ENCODE measurements at places on chromosomes 11 and 22.

GRCh38 chr11:8531312-8531711, 62.7 kb downstream of the STK33 start:
- DNase-seq: no peak

- no peak for DNase-seq
These were observed 17.0 kb upstream of the SORL1 start for GRCh38 chr11:121435132-121435531.

DNA sequence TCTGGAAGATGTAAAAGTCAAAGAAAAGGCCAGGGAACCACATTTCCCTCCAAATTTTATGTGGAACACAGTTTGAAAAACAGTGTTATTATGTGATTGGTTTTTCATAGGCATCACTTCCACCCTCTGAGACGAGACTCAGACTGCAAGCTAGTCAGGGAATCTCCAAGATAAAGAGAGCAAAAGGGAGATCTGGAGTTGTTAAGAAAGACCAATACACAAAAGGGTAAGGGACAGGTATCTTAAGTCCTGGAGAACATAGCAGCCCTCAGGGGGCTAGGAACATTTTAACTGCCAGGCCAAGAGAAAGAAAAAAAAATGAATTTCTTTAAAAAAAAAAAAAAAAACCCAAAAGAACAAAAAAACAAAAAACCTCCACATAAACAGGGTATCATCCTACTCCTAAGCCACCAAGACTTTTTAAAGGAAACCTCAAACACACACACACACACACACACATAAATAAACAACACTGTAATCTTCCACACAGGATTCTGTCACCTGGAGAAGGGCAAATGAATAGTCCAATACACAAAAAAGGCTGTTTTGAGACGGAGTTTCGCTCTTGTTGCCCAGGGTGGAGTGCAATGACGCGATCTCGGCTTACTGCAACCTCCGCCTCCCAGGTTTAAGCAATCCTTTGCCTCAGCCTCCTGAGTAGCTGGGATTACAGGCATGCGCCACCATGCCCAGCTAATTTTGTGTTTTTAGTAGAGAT, 44.5 kb downstream of the CELF1 start:
- no peak for DNase-seq

GRCh38 chr22:50398831-50399648, 55.9 kb downstream of the PPP6R2 start:
- no peak for DNase-seq

DNA sequence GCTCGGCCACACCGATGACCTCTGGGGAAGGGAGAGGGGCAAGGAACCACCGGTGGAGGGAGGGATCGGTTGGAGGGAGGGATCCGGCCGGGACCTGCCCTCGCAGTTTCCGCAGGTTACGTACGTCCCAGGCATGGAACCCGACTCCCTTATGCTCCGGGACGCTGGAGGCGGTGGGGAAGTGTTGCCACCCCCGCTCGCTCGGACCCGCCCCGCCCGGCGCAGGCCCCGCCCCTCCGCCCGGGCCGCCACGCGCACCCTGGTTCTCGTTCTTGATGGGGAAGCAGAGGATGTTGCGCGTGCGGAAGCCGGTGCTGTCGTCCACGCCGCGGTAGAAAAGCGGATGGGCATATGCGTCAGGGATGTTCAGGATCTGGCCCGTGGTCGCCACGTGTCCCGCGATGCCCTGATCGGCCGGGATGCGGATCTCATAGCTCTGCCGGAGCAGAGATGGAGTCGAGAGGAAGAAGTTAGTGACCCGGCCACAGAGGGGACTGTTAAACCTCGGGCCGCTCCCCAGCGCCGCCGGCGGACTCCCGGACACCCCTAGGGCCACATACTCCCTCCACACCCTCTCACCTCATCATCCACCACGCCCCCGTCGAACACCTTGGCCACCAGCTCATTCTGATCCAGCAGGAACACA, 89.8 kb downstream of the PDE2A start:
- DNase-seq: no peak

GRCh38 chr22:45845076-45845487, 131.9 kb downstream of the WNT7B start:
- DNase-seq: no peak

- DNase-seq: no peak
These were observed 893.2 kb downstream of the BRD1 start for GRCh38 chr22:48934446-48934845.

DNA sequence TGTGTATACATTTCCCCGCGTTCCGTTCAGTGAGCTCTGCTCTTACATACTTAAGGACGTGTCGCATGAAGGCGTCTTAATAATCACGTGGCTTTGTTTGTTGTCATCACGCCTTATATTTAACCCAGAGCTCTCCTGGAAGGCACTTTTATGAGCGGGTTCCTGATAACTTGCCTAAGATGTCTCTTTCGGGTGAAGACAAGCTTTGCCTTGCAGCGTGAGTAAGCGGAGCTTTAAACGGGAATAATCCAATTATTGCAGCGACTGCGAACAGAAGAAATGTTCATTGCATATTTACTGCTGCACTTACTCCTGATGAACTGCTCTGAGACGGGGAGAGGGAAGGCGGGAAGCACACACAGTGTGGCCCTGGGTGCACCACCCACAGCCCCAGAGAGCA, 1128.2 kb downstream of the BRD1 start:
- DNase-seq: no peak

GRCh38 chr11:111063726-111064517, 181.6 kb upstream of the POU2AF2 start:
- no peak for DNase-seq

DNA sequence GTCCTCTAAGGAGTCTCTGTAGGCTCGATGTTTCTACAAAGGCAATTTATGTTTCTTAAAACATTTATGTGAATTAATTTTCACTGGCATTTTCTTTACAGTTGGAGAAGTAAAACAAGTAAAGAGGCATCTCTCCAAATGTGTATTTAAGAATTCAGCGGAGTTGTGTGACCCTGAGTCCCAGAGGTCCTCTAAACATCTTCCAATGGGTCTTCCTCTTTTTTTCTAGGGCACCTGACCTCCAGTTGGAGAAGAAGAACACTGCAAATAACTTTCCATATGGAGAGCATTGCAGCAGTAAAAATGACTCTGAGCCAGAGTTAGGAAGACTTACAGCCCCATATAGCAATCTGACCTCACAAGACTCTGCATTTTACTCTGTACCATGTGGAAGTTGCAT, 480.5 kb upstream of the RAG2 start:
- no peak for DNase-seq

GRCh38 chr11:68200639-68201038, 12.5 kb downstream of the KMT5B start:
- no peak for DNase-seq

DNA sequence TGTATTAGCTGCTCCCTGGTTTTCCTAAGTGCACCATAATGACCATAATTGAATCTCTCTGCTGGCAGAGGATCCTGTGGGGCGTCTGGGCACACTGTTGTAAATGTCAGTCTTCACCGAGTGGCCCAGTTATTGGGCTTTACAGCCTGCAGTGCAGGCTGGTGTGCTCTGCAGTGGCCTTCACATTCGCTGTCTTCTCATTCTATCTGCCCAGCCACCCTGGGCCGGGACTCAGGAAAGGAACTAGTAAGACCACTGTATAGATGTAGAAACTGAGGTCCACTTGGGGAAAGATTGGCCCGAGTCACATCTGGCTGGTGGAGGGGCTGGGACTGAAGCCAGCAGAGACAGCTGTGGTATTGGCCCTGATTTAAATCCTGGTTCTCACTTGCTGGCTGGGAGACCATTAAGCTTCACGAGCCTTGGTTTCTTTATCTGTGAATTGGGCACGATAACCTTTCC, 49.3 kb downstream of the TSPAN18 start:
- peak; percentile 45 for DNase-seq

GRCh38 chr11:113147249-113147648, 167.1 kb upstream of the TTC12 start:
- no peak for DNase-seq

- DNase-seq: peak; percentile 45
These were observed 10.0 kb upstream of the CD5 start for GRCh38 chr11:61092280-61092766.

DNA sequence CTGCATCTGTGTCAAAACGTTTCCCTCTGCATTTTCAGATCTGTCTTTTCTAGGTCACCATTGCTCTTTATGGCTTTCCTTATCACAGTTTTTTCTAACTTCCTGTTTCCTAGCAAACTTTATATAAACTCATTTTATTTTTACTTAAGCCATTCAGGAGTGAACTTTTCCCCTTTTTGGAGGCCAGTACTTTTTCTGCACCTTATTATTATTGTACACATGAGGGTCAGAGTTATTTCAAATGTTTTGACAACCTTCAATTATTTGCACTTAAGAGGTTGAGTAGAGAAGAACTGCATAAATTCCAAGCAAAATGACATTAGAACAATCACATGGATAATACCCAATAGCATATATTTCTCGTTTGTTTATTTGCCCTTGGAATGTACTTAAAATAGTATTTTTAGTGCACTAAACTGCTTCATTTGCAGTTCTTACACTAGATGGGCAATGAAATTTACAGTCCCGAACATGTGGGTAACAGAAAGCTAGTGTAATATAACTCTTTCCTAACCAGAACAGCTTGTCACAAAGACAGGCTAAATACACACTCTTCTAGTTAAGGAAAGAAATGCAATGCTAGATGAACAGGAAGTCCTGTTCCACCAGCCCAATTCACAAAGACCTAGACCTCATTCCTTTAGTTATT, 79.5 kb downstream of the UBASH3B start:
- no peak for DNase-seq

GRCh38 chr11:128512474-128512996, 74.8 kb downstream of the ETS1 start:
- DNase-seq: no peak

- DNase-seq: no peak
These were observed 7.6 kb downstream of the MYO18B start for GRCh38 chr22:25749420-25750169.

DNA sequence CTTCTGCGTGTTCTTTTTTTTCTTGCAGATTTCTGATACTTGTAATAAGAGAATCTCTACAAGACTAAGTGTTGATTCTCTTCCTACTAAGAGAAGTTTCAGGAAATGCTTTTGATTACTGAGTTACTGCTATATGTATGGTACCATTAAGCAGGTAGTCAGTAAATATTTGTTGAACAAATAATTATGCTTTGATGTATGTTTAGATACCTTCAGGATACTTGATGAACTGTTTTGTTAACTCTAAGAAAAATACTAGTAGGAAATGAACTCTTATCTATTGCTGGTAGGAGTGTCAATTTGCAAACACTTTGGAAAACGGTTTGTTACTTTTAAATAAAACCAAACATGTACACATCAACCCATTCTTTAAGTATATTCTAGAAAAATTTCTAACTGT, 90.6 kb downstream of the TMEM135 start:
- DNase-seq: no peak

GRCh38 chr11:117885777-117886176, 9.3 kb upstream of the FXYD6 start:
- DNase-seq: peak; percentile 71

GRCh38 chr11:34826384-34826726, 89.8 kb downstream of the APIP start:
- DNase-seq: no peak

- DNase-seq: no peak
These were observed 330.7 kb downstream of the TTC28 start for GRCh38 chr22:28348613-28349609.

GRCh38 chr11:75733431-75734107, 15.9 kb downstream of the MOGAT2 start:
- DNase-seq: no peak

DNA sequence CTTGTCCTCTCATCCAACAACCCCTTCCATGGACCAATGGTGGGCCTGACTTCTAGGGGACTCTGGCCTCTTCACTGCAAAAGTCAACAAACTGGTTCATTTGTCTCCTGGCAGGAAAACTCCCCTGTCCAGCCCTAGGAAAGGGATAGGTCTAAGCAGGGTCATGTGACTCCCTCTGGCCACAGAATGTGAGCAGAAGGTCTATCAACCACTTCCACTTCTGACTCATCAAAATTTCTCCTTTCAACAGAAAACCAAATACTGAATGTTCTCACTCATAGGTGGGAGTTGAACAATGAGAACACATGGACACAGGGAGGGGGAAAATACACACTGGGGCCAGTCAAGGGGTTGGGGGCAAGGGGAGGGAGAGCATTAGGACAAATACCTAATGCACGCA, 1.3 kb upstream of the ISX start:
- no peak for DNase-seq

- no peak for DNase-seq
These were observed 10.7 kb upstream of the TXN2 start for GRCh38 chr22:36492109-36492508.

- DNase-seq: no peak
These were observed 7.4 kb downstream of the ZP1 start for GRCh38 chr11:60874421-60875365.

DNA sequence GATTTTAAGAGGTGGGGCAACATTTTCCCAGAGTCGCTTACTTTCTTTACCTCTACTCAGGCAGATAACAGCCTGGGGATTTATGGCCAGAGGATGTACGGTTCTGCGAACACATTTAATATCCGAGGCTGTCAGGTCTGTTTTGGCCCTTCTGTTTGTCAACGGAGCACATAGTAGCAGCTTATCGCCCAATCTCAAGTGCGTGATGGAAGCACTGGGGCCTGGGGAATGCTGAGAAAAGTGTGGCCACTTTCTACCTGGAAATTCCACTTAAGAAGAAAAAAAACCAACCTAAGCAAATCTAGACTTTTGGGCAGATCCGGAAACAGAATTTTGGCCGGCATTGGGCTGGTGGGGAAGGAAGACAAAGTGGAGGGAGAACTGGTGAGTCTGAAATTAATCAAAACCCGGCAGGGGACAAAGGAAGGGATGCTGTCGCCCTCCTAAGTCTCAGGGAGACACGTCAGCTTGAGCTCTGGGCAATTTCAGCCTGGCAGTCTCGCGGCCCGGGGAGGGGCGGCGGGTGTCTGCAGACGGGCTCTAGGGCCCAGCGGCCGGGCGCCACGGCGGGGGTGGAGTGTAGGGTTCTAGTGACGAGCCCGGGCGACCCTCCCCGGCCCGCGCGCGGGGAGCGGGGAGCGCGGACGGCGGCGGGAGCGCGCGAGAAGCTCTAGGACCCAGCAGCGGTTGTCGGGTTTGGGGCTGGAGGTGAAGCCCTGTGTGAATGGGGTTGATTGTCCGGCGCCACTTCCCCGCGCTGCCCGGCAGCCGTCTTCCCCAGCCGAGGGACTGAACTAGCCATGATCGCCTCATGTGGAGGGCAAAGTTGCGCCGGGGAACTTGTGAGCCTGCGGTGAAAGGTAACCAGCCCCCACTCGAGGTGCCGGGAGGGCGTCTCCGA, at the start of gene AMOTL1:
Gene AMOTL1 (plus strand): TSS at position 656 of the 901 bp plus-strand sequence. CDS start 156 bp downstream, at position 812.
- peak; percentile 94 for DNase-seq

DNA sequence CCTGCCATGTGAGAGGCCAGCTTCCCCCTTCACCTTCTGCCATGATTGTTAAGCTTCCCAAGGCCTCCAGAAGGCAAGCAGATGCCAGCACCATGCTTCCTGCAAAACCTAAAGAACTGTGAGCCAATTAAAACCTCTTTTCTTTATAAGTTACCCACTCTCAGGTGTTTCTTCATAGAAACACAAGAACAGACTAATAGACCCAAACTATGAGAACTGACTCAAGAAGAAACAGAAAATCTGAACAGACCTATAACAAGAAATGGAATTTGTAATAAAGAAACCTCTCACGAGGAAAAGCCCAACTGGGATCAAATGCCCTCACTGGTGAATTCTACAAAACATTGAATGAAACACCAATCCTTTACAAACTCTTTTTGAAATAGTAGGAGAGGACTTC, 12.0 kb downstream of the NPAT start:
- no peak for DNase-seq

GRCh38 chr22:43957871-43958270, 2.6 kb downstream of the SAMM50 start:
- DNase-seq: no peak
